ENCODE measurements at places on chromosomes 13 and 19.

DNA sequence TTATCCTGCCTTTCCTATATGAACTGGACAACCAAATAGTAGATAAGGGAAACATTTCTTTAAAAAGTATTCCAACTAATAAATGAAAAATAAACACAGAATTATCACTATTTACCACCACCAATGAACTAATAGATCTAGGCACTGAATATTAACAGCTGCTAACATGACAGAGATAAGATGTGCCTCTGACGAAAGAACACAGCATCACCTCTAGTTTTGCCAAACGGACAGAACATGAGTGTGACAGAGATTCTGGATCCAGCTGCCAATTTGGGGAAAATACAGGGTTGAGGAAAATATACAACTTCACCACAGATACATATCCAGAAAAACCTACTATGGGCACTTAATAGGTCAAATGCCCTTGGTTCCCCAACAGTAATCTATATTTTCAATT, 18.0 kb downstream of the VPS36 start:
- no peak for DNase-seq

- DNase-seq: no peak
Measured at GRCh38 chr13:34189946-34190345, 372.0 kb downstream of the RFC3 start.

DNA sequence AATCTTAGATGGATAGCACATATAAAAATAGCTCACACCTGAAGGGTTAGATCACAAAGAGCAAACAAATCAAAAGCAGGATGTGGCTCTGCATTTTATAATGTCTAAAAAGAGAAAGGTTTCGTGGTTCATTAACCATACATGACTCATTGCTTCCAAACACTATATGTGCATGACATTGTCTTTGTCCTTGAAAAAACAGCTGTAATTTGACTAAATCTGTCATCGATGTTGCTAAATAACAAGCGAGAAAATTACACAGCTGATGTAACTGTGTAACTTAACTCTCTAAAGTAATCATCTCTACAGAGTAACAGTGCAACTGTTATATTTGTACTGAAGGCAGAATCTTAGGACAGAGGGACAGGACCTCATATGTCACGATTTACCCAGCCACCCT, 383.1 kb upstream of the GPC6 start:
- no peak for DNase-seq

- no peak for DNase-seq
Measured at GRCh38 chr19:15112385-15112784, 5.2 kb downstream of the SYDE1 start.

DNA sequence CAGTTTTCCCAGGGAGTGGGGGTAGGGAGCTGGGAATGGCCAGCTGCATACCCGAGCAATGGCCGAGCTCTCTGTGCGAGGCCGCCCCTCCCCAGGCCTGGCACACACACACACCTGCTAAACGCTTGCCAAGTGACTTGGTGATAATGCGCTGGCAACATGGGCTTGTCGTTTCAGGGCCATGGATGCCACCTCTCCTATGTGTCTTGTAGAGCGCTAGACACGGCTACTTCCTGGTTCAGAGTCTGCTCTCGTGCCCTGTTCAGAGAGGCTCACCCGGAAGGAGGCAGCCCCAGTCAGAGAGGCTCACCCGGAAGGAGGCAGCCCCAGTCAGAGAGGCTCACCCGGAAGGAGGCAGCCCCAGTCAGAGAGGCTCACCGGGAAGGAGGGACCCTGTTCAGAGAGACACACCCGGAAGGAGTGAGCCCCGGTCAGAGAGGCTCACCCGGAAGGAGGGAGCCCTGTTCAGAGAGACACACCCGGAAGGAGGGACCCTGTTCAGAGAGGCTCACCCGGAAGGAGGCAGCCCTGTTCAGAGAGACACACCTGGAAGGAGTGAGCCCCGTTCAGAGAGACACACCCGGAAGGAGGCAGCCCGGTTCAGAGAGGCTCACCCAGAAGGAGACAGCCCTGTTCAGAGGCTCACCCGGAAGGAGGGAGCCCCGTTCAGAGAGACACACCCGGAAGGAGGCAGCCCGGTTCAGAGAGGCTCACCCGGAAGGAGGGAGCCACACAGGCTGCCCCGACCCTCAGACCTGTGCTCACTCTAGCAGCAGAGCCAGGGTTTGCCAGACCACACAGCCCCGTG, 4.2 kb downstream of the ADPRHL1 start:
- DNase-seq: peak; percentile 72

GRCh38 chr13:46171217-46171616, 10.8 kb downstream of the LCP1 start:
- no peak for DNase-seq

GRCh38 chr13:33281951-33282595, 3.5 kb downstream of the STARD13 start:
- DNase-seq: no peak

DNA sequence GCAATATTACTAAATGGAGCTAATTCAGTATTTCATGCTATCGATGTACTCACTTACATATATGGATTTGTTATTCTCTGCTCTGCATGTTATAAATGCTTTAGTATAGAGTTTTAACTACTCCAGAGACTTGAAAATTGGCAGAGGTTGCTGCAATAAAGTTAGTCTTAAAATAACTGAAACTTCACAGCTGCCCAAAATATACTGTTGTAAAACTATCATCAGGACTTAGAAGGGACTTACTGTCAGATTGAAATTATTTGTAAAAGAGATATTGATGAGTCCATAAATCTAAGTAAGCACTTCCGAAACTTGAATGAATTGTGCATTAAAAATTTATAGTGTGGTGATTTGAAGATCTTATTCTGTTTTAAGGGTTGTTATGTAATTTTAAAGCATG, 1178.2 kb upstream of the PCDH20 start:
- DNase-seq: no peak

DNA sequence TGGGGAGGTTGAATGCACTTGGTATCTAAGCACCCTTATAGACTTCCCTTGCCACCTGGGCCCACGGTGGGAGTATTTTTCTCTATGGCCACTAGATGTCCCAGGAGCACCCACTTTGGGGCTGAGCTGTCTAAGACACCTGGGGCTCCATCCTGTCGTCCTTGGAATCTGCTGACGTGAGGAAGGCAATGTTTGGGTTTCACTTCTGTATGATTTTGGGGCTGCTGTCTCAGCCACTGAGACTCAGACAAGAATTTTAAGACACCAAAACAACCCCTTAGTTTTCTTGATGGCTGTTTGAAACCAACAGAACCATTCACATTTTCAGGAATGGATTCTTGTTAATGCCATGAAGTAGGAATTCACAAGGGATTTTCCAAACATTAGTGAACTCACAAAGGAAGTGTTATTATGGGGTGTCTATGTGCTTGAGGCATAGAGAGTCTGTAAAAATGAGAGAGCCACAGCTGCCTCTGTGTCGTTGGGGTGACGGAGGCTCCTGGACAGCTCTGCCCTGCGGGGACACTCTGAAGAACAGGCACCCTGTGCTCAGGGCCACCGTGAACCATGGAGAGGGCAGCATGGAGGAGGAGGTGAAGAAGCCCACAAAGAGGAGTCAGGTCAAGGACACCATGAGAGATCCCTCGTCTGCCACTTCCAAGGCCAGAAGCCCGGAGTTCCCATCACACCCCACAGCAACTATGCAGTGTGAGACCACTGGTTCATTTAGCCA, 106.8 kb upstream of the SPATA13 start:
- peak; percentile 57 for DNase-seq

DNA sequence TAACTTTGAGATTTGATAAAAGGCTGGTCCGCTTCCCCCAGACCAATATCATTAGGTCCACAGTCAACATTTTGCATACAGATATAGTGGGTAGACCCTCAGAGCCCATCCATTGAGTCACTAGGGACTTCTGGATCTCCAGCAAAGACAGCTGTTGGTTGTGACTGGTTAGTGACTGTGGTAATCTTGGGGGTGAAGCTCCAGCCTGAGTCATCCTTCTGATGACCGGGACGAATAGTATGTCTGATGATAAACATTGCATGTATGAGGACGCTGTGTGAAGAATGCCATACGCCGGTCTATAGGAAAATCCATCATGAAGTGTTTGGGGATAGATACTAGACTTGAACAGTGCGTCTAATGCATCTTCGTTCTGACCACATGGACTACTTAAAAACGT, 307.0 kb downstream of the UQCRFS1 start:
- no peak for DNase-seq

DNA sequence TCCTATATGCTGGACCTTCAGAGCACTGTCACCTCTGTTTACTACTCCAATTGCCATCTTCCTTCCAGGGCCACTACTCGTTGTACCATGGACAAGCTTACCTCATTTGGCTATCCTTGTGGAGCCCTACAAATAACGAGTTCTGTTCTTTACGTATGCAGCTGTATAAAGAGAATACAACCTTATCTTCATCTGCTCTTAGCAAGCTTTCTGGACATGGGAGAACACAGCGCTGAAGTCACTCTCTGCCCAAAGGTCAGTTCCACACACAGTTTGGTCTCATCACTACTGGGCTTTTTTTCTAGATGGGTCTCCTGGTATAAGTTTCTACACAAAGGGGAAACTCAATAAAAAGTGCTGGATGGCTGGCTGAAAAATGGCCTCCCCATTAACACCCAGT, 88.9 kb downstream of the CDADC1 start:
- no peak for DNase-seq

GRCh38 chr13:106985481-106985880, 417.5 kb upstream of the ARGLU1 start:
- no peak for DNase-seq

DNA sequence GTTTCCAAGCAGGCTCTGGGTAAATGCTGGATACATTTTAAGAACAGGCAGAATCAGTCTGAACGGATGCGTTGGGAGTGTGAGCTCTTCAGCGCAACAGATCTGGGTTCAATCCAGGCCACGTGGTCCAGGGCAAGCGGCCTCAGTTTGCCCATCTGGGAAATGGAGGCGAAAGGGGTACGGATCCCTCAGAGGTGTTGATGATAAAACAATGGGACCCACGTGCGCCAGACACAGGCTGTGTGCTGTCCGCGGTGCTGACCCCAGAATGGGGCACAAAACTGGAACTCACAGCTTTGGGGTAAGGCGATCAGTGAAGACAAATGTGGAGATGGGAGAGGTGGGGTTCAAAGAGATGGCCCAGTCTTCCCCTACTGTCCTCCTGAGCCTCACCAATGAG, 13.1 kb upstream of the PDE4C start:
- no peak for DNase-seq

DNA sequence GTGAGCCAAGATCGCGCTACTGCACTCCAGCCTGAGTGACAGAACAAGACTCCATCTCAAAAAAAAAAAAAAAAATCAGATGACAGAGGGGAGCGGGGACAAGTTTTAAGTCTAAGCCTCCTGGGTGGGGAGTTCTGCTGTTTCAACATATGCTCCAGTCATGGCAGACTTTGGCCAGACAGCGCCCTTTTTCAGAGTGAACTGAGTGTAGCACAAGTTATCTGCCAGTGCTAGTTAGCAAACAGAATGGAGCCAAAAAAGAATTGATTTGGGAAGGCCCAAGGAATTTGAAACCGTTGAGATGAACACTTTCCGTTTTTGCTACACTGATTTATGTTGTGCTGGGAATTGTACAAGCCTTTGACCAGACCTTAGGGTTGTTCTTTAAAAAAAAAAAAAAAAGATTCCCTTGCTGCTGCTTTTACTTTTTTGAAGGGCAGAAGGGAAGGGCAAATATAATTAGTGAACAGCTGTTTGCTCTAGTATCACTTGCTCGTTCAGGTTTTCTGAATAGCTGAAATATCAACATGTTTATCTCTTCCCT, 5.7 kb downstream of the ACTN4 start:
- DNase-seq: no peak

- DNase-seq: no peak
Measured at GRCh38 chr13:27427641-27428040, 3.2 kb downstream of the GTF3A start.

- no peak for DNase-seq
Measured at GRCh38 chr19:48624791-48625723, 5.8 kb downstream of the SPHK2 start.

DNA sequence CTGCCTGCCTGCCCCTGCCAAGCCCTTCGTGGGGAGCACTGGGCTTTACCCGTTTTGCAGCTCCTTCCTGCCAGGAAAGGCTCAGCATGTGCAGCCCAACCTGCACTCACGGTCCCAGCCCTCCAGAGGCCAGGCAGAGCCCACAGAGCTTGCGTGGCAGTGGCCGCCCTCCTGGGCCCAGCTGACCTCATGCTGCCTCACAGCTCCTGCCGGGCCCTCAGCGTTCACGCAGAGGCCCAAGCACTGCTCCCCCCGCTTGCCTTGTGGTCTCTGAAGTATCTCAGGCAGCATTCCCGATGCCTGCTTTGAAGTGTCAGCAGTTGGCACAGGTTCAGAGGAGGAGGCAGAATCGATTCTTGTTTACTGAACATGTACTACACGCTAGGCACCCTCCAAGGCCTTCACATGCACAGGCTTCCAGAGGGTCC, 32.5 kb downstream of the CAPN12 start:
- no peak for DNase-seq

DNA sequence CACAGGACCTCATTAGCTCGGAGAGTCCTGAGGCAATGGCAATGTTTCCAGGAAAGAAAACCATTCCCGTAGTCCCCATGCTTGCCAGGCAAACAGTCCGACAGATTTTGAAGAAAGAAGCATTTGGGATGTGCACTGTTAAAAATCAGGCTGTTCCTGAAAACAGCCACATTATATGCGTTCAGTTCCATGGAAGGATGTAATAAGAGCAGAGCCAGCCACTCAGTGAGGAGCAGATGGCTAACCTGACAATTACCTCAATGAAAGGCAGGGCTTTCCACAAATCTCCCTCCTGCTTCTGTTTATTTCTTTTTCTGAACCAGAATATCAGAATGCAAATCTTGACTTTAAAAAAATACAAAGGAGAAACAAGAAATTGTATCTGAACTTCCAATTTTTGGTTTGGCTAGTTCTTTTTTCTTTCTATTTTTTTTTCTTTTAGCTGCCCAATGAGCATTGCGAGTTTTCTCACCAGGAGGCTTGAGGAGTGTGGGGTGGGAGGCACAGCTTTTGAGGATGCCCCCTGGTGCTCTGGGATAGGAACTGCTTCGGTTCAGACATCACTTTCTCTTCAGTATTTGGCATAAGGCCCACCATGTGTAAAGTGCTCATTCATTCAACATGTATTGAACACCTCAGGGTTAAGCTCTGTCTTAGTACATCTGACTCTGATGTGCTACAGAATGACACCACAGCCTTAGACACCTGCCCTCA, 124.2 kb downstream of the TBC1D4 start:
- DNase-seq: peak; percentile 53

GRCh38 chr19:34794066-34794960, 21.3 kb upstream of the ZNF599 start:
- DNase-seq: no peak

- DNase-seq: no peak
Measured at GRCh38 chr19:3586707-3587346, 1.5 kb downstream of the GIPC3 start.

Measured in stimulated activated CD4-positive, alpha-beta T cell treated with anti-CD3 and anti-CD28 coated beads, Interleukin-2, amount 100 ng/mL, for 24 hours (primary cell).